NCI-H2171 (cell line): ENCODE measurements at places on chromosomes 2 and 18.

- DNase-seq, result no peak
Measured at GRCh38 chr2:159114835-159115234, 146.4 kb downstream of the TANC1 start.

DNA sequence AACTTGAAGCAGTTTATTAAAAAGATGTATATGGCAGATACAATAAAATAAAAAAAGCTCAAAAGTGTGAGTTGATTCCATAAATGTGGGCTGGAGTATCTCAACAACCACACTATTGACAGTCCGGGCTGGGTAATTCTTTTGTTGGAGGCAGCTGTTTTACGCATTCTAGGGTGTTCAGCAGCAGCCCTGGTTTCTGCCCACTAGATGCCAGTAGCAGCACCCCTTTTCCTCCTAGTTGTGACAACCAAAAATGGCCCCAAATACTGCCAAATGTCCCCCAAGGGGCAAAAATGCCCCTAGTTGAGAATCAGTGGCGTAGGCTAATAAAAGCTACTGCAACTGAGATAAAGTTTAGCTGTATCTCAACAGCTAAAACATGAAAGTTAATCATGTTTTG is 44.8 kb downstream of the CHMP3 start:
- DNase-seq, result no peak

DNA sequence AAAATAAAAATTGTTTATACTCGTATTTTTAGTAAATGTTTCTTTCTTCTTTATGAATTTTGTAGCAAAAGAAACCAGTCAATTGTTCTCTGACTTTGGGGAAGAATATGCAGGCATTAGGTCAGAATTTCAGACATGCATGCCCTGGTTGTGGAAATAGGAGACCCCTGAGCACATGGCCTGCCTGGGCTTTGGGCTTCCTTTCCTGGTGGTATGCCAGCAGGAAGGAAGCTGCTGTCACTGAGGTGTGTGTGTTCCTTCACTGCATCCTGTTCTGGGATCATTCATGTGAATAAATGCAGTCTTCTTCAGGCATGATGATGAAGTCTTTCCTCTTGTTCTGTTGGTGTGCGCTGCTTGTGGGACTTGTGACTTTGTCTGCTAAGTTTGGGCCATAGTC is 920.2 kb upstream of the VRK2 start:
- DNase-seq, result no peak

DNA sequence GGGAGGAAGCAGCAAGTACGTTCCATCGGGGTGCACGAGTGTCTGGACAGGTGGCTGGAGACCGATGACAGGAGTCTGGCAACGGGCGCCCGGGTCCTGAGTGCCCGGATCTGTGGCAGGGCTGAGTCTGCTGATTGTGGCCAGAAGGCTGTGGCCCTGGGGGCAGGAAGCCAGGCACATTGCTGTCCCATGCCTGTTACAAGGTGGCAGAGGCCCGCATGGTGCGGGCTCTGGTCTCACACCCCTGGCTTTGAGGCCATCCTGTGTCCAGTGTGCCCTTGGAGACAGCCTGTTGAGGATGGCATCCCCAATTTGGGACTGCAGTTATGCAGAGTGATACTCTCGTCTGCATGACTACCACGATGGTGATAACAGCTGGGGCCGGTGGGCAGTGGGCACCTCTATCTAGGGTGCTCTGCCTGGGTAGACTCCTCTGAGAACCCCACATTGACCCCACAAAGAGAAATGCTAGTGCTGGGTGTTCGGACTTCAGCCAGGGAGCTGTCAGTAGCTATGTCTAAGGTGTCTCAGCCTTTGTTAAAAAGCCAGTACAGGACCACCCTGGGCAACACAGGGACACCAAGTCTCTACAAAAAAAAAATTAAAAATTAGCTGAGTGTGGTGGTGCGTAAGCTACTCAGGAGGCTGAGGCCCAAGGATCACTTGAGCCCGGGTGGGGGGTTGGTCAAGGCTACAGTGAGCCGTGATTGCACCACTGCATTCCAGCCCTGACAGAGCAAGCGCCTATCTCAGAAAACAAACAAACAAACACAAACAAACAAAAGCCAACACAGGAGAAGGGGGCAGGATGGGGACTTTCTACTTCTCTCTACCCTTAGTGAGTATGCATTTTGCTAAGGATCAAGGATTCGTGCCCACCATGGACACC is 88.3 kb downstream of the RHOB start:
- DNase-seq, result no peak

GRCh38 chr2:84999553-84999955 is 28.6 kb downstream of the KCMF1 start:
- no peak for DNase-seq

DNA sequence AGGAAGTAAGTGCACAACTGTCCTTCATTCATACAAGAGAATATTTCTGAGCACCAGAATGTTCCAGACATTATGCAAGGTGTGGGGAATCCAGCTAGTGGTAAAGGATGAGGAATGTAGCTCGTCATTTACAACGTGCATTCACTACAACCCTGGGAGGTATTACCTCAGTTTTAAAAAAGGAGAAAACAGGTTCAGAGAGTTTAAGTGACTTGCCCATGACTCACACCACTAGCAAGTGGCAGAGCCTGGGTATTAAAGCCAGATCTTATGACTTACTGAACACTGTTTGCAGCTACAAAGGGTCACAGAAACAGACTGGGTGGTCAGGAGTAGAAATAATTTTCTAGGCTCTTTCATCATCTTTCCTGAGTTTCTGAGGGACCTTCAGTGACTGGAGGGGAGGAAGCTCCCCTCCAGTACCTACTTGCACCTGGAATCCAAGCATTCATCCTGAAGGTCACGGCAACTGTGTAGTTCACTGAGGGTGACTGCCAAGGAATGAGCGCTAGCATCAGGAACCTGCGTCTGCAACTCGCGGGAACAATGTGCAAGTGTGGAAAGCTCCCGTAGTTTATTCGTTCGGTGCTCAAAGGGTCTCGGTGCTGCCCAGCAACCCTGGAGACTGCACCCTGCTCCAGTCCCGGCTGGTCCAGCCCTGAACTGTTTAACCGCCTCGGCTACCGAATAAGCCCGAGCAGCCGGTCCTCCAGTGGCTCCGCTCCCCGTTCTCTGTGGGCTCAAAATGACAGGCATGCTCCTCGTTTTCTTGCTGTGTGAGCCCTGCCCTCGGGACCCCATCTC is 647 bp downstream of the CCDC121 start:
- DNase-seq, result no peak

GRCh38 chr2:169265591-169265990 is 96.7 kb downstream of the LRP2 start:
- no peak for DNase-seq

- no peak for DNase-seq
Measured at GRCh38 chr18:31267823-31268481, 50.0 kb upstream of the DSG1 start.

DNA sequence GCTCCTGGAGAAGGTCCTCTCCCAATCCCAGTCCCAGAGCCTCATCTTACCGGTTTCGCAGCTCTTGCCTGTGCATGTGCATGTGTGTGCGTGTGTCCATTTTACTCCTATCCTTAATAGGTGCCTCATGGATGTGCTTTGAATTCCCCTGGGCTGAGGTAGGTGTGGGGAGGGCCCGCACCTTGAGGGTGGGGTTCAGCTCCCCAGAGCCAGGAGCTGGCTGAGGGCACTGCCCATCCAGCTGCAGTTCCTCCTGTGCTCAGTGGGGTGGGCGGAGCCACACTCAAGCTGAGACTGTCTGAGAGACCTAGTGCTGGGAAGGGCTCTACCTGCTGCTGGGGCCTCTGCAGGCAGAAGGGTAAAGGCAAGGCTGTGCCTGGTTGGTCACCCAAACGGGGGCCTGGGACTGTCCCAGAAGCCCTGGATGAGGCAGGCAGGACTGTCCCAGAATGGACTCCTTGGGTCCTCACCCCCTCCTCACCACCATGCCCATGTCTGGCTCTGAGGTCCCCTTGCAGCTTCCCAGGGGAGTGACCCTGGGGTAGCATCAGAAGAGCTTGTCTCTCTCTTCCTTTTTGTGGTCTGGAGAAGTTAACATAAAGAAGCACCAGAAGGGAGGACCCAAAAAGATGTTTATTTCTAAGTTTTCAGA is 8.9 kb downstream of the GDF7 start:
- no peak for DNase-seq

- DNase-seq, result no peak
Measured at GRCh38 chr2:156437931-156438410, 1.8 kb downstream of the GPD2 start.

DNA sequence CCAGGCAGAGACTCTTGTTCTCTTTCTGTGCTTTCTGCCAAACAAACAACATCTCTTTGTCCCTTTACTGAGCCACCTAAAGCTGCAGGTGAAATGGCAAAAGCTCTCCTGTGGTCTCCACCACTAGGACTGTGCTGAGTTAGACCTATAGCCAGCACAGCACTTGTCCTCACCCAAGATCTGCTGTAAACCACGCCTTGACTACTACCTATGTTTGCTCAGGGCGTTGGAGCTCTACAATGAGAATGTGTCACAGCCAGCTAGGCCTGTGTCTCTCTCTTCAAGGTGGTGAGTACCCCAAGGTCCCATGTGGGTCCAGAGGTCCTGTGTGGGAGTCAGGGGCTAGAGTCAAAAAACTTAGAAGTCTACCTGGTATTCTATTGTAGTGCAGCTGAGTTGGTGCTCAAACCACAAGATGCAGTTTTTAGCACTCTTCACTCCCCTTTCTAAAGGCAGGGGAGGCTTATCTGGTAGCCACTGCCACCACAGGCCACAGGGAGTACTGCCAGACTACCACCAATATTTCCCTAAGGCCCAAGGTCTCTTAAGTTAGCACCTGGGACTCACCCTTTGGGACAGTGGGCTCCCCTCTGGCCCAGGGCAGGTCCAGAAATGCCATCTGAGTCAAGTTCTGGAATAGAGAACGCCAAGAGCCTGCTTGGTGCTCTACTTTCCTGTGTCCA is 96.8 kb upstream of the RPRM start:
- no peak for DNase-seq

DNA sequence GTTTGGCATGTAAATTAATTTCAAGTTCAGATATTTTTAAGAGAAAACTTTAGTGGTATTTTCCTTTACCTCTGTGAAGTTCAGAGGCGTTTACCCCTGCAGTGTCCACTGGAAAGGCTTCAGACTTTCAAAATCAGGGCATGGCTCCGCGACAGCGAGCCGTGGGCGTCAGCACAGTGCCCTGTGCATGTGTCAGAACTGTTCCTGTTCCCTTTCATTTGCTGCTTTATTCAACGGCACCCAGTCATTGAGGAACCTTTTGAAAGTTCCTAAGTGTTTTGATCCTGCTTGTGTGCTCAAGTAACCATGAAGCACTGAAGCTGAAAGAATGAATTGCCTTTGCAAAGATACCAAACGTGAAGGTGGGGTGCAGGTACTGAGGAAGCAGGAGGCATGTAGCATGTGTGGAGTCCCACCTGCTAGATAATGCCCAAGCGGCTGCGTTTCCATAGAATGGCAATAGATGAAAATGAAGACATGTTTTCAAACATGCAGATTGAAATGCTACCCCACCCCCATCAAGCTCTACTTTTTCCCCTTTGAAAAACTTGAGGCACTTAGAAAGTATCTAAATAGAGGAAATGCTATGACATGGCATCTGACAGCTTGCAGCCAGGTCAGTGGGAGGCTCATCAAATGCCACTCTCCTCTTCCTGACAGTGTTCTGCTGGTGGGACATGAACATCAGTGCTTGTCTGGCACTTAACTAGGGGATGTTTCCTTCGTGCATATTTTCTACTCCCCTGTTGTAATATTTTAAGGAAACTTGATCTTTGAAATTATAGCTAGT is 148.6 kb downstream of the ZNF236 start:
- DNase-seq, result no peak

DNA sequence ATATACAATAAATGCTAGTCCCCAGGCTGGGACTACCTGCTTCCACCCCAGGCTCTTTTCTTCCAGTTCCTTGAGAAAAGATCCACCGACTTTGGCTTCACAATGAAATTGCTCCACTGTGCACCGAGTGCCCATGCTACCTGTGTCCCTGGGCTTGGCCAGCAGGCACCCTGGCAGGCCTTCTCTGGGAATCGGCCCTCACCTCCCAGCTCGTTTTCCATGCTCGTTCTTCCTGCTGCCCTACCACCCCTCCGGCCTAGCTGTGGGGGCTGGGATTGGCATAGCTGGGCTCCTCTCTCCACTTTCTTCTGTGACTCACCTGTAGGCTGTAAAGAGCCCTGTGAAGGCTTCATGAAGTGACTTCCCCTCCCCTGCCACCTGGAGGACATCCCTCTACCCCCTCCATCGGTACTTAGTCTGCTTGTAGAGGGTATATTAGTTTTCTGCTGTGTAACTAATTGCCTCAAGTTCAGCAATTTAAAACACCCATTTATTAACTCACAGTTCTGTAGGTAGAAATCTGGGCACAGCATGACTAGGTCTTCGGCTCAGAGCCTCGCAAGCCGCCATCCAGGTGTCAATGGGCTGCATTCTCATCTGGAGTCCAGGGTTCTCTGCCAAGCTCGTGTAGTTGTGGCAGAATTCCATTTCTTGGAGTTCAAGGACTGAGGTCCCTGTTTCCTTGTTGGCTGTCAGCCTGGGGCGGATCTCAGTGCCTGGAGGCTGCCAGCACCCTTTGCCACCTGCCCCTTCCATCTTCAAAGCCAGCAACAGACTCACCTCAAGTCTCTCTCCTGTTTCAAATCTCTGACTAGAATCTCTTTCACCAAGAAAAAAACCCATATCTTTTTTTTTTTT is 57.6 kb downstream of the DPYSL5 start:
- DNase-seq, result no peak

DNA sequence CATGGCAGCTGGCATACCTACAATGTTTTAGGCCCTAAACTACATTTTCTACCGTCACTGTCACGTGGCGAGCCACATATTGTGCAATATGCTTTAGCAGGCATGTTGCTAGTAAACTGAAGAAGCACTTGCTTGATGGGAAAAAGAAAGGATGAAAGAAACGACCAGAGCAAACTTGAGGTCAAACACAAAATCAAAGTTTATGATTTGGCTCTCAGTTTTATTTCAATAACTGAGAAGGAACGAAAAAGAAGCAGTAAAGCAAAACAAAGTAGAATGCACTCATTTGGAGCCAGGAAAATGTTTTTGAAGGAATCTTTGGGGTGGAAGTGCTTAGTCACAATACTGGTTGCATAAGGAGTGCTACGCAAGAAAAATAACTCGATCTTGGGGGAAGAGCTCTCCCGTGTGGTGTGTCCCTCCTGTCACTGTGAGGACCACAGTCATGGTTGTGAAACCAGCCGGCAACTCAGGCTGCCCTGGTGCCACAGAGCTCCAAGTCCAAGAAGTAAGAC is 349.8 kb downstream of the RBM43 start:
- DNase-seq, result no peak

- no peak for DNase-seq
Measured at GRCh38 chr2:10014418-10015190, 28.7 kb upstream of the KLF11 start.

GRCh38 chr2:53536583-53537361 is 230.8 kb upstream of the CHAC2 start:
- no peak for DNase-seq

DNA sequence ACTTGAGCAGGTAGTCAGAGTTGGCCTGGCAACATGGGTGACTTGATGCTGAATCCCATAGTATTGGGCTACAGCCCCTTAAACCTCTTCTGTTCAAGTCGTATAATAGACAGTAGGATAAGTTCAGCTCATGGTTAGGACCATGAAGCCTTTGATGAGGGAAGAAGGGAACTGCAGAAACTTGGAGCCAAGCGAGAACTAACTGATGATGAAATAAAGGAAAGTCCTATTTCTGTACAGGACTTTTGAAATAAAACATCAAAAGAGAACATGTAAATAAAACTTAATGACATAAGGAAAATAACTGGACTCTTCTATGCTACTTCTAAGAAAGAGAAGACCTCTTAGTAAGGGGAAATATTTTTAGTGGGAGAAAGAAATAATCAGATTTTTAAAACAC is 51.2 kb upstream of the UGP2 start:
- no peak for DNase-seq

- DNase-seq, result no peak
Measured at GRCh38 chr2:202113571-202114142, 40.6 kb downstream of the KIAA2012 start.
